ENCODE measurements at places on chromosomes 6 and 20. TPM values are rescaled to one million over a fixed set of nuclear protein-coding genes. Genes with fewer than 3 reads are reported as not detected.

- no peak for DNase-seq
Observed at GRCh38 chr20:9348747-9349146, 165.6 kb upstream of the LAMP5 start.

Gene HSPA1L
- 1.5 TPM for total RNA-seq

DNA sequence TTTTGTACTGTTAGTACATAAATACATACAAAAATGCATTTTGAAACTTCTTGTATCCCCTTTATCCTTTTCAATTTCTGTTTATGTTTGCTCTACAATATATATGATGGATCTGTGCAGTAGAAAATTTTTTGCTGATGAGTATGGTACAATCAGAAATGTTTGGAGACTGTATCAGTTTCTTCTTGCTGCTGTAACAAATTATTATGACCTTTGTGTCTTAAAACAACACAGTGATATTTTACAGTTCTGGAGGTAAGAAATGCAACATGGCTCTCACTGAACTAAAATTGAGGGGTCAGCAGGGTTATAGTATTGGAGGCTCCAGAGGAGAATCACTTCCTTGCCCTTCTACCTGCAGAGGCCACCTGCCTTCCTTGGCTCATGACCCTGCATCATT, 184.4 kb downstream of the EYA2 start:
- no peak for DNase-seq

Gene FAXC
- 26.7 TPM for total RNA-seq

Gene ZBTB24
- 10.5 TPM for total RNA-seq

Gene NRSN2
- 44.4 TPM for total RNA-seq

DNA sequence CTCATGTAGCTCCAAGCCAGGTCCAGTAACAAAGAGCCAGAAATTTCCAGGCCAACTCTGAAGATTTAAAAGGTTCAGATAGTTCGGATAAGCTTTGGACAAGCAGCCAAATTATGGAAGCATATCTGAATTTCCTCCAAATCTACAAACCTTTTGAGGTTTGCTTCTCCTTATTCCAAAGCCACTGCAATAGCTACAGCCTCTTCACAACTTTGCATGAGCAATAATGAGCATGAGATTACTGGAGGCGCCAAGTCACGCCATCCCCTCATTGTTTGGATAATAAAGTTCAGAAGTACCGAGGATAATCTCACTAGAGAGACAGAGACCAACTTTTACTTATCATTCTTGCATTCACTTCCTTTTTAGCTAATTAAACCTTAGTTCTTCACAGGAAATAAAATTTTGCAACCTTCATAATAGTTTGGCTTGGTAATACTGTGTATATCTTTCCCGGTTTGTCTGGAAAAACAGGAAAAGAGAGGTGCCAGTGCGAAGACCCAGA, 329.6 kb upstream of the RSPO3 start:
- DNase-seq, result no peak

DNA sequence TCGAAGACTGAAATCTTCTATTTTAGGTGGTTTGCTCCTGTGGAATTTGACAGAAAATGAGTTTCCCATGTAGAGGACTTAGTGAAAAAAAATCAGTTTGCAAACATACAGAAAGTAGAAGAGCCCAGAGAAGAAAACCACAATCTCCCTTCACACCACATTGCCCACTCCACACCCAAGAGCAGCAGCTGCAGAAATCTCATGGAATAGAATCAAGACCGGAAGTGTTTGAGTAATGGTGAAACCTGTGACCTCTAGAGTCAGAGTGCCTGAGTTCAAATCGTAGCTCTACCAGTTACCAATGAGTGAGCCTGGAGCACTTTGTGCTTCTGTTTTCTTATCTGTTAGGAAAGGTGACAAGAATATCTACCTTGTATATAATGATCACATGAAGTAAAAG, 4.6 kb downstream of the SIRPG start:
- DNase-seq, result no peak

Gene FAM217A
- not detected for total RNA-seq
